ENCODE measurements at places on chromosomes 5 and 9.

DNA sequence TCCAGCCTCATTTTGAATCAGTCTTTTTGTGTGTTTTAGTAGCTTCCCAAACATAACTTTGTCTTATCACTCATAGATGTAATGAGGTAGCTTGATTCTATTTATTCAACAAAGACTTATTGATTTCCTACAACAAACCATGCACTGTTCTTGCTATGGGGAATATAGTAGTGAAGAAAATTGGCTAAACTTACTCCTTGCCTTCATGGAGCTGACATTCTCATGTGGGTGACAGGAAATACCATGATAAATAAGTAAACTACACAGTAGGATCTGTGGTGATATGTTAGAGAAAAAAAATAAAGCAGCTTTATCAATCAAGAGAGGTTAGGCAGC lies 255.7 kb upstream of the TNC start:
- DNase-seq, result no peak

GRCh38 chr9:109893241-109893640 lies 113.2 kb downstream of the PALM2AKAP2 start:
- DNase-seq, result no peak

DNA sequence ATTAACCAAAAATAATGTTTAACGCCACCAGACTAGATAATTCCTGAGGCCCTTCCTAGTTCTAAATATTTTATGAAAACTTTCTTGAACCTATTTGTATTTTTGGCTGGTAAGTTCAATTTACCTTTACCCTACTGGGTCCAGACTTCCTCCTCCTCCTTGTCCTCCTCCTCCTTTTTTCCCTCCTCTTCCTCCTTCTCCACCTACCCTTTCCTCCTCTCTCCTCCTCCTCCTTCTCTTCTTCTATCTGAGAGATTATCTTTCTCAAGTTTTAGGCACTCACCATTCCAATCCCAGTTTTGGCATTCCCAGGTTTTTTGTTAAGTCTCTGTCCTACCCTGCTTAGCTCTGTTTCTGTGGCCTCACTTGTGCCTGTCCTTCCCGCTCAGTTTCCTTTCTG lies 24.7 kb upstream of the RAPGEF1 start:
- no peak for DNase-seq

DNA sequence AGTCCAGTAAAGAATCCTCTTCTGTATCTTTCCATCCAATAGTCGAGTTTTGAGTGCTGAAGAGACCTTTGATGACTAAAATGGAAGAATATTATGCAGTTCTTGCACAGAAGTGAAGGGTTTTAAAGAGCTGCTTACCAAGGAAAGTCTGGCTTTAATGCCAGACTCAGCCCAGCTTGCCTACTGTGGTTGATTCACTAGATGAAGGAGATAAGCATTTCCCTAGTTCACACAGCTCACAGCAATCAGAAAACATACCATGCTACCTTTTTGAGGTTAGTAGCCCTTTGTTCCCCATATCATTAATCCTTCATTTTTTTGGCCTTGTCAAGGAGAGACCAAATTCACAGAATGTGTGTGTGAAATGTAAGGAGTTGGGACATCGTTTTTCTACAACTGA lies 15.3 kb downstream of the IFNA5 start:
- no peak for DNase-seq

DNA sequence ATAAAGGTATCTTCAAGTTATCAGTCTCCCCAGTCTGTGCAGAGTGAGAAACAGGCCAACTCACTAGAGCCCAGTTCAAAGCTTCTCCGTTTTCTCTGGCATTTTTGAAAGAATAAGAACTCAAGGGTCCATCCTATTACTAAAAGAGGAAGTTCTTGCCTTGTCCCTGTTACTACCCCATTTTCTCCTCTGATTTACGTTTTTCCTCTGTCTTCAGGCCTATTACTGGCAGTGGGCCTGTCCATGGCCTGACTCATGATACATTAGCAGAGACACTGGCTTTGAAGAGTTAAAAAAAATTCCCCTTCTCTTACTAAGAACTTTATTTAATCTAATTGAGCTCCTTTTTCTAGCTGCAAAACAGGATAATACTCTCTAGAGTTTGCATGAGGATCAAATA lies 624.0 kb upstream of the KLF4 start:
- DNase-seq, result no peak

DNA sequence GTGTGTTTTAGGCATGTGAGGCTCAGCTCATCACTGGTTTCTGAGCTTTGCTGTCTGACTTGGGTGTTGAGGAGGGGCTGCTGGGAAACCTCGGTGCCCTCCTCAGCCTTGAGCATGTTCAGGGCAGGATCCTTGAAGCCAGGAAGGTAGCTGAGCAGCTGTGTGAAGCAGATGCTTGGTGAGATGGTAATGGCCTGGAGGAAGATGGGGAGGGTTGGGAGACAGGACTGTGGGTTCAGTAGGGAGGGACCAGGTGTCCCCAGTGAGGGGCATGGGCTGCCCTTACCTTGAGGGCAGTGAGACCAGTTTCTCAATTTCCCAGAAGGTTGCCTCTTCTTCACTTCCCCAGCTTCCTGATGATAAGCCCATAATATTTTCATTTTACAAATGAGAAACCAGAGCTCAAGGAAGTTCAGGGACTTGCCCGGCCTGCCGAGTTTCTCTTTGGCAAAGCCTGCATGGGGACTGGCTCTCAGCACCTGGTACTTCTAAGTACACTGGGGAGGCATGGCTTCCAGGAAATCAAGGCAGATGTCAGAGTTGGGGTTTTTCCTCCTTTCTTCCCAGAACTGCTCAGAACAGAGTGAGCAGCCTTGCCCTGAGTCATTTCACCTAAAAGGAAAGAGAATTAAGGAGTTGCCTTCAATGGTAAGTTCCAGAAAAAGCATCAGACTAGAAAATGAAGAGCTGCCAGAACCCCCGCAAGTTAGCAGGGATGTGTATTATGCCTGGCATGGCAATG lies 225.7 kb downstream of the MAST4 start:
- no peak for DNase-seq

DNA sequence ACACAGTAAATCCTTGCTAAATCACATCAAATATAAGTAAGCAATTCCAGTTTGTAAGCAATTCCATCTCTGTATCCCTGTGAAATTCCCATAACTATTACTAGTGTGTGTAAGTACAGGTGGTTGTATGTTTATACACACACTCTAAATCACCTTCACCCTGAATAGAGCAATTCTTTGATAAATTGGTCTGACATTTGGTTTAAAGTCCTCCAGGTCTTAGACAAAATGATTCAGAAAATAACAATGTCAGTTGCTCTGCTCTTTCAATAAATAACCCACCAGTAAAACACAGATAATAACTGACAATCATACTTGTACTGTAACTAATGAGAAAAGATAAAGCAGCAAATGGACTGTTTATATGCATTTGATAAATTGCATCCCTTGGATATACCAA lies 226.3 kb downstream of the SPOCK1 start:
- no peak for DNase-seq

- DNase-seq, result no peak
These were observed 124.7 kb downstream of the TLE1 start for GRCh38 chr9:81564632-81565031.

DNA sequence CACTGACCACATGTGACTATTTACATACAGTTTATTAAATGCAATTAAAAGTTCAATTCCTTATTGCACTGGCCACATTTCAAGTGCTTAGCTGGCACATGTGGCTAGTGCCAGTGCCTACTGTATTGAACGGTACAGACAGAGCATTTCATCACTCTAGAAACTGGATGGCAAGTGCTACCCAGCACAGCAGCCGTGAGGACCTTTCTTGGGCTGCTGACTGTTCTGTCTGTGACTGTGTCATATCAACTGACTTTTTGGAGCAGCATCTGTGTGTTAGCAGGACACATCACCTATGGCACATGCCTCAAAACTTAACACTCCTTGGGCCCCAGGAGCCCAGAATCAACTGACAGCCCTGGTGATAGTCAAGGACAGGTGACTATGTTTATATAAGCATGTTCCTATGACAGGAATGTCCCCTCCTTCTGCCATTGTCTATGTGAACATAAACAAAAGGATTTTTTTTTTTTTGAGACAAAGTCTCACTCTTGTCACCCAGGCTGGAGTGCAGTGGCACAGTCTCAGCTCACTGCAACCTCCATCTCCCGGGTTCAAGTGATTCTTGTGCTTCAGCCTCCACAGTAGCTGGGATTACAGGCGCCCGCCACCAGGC lies 8.9 kb downstream of the IRF1 start:
- DNase-seq, result no peak

- DNase-seq, result no peak
These were observed 714 bp upstream of the ZNF608 start for GRCh38 chr5:124746916-124747790.

DNA sequence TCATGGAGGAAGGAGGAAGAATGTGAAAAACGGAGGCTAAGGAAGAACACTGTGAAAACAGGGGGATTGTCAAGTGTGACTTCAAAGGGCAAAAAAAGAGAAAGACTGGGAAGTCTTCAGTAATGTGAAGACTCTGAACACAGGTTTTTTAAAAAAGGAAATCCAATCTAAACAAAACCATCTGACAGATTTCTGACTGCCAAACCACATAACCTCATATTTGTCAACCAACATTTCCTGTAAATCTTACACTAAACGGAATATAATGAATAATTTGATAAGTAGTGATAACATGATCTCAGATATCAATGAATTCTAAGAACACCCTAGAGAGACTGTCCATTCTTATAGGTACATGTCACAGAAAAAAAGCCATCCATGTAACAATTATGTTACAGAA lies 124.7 kb downstream of the FBN2 start:
- no peak for DNase-seq

DNA sequence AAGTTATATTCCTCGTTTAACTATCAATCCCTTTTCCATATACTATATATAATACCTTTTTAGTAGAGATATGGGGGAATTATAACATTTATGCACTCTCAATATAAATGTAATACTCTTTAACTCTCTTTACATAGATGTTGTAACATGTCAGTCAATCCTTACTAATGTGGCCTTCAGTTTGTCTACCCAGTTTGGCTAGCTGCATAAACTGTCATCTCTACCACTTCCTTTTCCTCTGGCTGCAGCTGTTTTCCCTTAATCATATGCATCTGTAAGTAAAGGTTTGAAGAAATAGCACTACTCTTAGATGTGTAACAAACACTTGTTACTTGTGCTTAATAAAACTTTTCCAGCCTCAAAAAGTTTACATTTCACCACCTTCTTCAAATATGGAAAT lies 13.4 kb downstream of the ABHD17B start:
- no peak for DNase-seq

GRCh38 chr9:107898761-107899160 lies 409.2 kb upstream of the KLF4 start:
- no peak for DNase-seq

GRCh38 chr9:136606687-136607333 lies 55.9 kb upstream of the EGFL7 start:
- DNase-seq, result no peak

DNA sequence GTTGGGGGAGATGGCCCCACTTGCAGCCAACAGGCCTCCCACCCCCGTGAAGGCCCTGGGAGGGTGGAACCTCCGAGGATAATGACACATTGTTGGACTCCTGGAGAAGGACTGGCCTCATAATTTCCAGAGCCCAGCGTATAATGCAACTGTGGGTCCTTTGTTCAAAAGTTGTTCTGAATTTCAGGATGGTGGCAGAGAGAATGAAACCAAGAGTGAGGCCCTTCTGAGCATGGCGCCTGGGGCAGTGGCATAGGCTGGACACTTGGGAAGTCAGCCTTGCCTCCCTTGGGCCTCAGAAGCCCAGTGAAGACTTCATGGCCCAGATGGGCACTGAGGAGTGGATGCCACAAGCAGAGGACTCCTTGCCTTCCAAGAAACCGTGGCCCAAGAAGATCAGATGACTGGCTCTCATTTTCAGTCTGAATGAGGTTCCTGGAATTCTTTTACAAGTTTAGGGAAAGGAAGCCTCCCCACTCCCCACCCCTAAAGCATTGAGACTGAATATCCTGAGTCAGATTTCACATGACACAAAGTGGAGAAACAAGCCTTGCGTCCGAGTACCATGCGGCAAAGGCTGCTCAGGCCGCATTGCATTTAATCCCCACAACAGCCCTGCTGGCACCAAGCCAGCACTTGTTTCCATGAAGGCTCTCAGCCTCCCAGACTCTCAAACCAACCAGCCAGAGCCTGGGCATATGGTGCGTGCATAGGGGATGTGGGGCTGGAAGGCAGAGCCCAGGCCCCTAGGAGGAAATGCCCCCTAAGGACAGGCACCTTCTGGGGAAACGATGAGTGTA lies 96.7 kb upstream of the SMIM23 start:
- DNase-seq, result no peak

GRCh38 chr5:175305251-175305650 lies 138.7 kb downstream of the DRD1 start:
- no peak for DNase-seq

DNA sequence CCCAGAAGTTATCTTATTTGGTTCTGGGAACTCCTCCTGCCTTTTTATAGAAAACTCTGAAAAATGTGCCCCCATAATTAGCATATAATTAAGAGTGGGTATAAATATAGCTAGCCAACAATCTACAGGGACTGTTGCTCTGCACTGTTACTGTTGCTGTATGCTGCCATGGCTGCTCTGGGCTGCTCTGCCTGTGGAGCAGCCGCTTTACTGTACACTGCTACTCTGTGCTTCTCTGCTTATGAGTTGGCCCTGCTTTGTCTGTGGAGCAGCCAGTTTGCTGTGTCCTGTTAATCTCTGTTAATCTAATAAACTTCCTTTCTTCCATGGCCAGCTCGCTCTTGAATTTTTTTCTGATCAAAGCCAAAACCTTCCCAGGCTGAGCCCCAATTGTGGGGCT lies 2244.0 kb upstream of the ACO1 start:
- DNase-seq, result no peak

GRCh38 chr5:159161361-159162214 lies 47.8 kb downstream of the RNF145 start:
- no peak for DNase-seq

DNA sequence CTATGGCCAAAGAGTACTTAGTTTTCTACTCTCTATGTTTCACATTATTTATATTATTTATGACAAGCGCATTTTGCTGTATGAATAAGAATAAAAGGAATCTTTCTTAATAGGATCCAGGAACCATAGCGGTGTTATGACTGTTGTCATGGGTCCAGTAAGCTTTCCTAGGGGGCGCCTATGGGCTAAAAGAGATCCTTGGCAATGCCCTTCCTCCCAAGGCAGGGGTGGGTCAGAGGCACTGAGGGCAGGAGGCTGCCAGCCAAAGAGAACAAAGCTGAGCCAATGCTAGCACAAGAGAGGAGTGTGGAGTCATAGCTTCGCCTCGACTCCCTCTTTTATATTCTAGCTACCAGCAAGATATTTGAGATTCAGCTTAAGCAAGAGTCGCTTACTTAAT lies 98.4 kb upstream of the GNAQ start:
- DNase-seq, result no peak

DNA sequence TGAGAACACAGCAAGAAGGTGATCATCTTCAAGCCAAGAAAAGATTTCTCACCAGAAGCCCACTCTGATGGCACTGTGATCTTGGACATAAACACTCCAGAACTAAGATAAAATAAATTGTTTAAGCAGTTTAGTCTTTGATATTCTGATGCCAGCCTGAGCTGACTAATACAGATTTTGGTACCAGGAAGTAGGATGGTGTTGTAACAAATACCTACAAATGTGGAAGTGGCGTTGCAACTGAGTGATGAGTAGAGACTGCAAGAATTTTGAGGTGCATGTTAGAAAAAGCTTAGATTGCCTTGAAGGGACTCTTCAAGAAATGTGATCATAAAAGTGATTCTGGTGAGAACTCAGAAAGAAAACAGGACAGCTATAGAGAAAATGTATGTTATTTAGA lies 592.4 kb upstream of the DAB2 start:
- no peak for DNase-seq
